ENCODE measurements at places on chromosomes 3 and 15.

GRCh38 chr3:48558493-48559134, 2.0 kb upstream of the PFKFB4 start:
- DNase-seq: no peak

DNA sequence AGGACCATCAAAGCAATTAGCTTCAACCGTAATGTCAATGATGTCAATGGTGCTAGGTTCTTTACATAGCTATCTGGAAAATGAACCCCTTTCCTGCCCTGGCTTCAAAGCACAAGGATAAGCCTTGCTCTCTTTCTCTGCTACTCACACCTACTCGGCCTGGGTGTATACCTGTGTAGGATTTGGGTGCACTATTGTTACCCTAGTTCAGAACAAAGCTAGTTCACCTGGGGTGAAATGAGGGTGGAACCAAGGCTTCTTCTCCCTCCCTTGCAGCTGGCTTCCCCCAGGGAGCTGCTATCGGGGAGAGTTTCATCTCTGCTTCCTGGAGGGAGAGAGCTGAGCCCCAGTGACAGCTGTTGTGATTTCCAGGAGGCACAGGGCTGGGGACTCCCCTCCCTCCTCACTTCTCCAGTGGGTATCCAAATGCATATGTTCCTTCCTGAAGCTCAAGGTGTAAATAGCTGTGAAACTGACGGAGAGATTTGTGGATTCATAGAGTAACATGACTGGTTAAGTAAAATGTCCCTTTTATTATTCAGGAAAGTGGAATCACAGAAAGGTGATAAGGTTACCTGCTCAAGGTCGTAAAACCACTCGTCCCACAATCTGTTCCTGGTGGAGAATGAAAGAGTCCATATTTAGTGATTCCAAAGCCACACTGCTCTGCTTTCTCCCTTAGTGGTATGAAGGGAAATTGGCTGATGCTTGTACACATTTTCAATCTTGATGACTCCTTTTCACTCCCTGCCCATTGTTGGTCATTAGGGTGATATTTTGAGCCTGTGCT, 11.8 kb upstream of the C3orf70 start:
- DNase-seq: no peak

GRCh38 chr3:24062916-24063315, 117.8 kb downstream of the NR1D2 start:
- DNase-seq: no peak

GRCh38 chr3:113008117-113008516, 17.3 kb downstream of the GTPBP8 start:
- DNase-seq: no peak

GRCh38 chr15:58513726-58514336, 82.0 kb downstream of the LIPC start:
- DNase-seq: no peak

DNA sequence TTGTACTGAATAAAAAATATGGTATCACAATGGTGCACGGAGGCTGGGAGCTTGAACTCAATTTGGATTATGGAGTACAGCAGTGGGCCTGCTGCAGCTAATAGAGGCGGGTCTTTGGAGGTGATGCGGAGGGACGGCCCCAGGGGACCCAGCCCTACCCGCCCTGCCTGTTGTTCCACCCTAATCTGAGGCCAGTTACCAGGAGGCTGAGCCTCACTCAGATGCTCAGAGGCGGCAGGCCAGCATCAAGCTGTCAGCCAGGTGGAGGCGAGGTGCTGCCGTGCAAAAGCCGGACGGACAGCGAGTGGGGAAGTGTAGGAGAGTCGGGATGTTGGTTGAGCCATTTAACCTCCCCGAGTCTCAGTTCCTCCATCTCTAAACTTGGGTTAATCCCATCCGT, 218.5 kb upstream of the RGMA start:
- no peak for DNase-seq

- no peak for DNase-seq
Observed at GRCh38 chr3:24259901-24260512, 234.6 kb downstream of the THRB start.

DNA sequence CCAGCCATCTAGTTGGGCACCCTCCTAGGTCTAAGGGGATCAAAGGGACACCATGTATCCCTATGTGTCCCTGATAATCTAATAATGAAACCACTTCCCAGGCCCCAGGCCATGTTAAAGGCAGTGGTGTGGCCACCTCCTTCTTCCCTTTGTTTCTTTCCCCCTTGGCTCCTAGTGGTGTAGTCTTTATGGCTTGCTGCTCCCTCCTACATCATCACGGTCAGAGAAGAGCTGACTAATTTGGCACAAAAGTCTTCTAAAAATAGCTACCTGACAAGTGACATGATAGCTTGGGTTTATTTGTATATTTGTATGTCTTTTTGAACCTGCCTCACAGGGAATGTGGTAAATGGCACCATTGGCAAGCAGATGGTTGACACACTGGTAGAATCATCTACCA, 131.0 kb upstream of the CHRM5 start:
- no peak for DNase-seq

DNA sequence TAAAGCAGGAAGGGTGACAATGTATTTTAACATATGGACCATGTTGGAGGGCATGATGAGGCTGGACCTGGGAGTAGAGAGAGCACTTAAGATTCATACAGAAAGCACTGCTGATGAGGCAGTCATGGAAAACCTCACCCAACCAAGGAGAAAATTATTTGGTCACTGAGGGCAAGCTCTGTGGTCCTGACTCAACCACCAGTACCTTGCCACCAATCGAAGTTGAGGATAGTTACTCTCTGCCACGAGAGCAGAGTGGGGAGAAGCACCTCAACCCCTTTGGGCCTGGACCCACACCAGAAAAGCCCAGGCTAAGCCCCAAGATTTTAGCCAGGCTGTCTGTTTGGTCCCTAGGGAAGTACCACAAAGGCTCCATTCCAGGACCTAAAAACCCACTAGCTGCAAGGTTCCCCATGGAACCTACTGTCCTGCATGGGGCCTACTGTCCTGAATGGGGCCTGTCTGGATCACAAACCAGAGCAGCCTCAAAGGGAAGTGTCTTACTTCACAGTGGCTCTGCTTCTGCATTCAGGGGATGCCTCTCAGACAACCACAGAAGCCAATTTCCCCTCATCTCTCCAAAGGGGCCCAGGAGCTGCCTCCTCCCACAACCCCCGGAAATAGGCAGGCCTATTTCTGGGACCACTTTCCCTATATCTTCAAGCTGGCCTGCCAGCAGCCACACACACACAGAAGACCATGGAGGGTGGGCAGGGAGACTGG, 4.2 kb downstream of the CCDC71 start:
- no peak for DNase-seq

DNA sequence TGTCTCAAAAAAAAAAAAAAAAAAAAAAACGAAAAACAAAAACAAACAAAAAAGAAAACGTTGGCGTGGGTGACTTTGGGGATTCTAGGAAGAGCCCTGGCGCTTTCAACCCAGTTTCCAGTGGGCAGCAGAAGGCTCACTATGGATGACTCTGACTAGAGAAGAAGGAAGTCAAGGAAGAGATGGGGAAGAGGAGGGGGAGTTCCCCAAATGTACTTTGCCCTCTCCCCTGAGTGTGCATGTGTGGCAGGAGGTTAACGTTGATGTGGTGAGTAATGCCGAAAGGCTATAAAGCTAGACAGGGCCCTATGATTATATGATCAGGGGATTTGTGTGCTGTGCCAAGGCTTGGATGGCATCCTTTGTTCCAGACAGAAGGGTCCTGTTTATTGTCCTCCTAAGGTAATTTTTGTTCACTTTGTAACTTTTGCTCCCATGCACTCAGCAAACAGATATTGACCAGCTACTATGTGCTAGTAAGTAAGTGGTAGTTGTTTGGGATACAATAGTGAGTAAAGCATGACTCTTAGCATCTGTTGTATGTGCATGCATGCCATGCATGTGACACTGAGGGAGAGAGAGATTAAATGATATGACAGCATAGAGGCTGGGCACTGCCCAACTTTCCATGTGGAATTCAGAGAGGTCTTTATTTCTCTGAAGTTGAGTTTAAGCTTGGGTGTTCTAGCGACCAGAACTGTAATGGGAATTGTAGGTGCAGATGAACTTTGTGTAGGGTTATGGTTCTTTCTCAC, 750 bp upstream of the HHLA2 start:
- no peak for DNase-seq

GRCh38 chr15:89105147-89105546, 16.9 kb downstream of the ABHD2 start:
- no peak for DNase-seq

DNA sequence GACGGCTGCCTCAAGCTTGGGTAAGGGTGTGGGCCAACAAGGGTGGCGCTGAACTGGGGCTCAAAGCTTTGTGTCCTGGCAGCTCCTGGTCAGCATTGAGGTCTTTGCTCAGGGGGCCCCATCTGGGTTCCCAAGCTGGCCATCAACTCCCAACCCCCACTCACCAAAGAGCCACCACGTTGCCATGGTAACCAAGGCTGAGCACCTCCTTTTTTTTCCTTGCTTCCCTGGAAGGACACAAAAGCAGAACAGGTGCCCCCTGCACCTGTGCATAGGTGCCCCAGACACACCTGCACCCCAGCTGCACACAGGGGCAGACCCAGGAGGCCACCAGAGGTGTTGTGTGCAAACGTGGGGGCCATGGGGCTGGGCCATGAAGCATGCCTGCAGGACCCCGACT, 16.5 kb downstream of the UROC1 start:
- no peak for DNase-seq

DNA sequence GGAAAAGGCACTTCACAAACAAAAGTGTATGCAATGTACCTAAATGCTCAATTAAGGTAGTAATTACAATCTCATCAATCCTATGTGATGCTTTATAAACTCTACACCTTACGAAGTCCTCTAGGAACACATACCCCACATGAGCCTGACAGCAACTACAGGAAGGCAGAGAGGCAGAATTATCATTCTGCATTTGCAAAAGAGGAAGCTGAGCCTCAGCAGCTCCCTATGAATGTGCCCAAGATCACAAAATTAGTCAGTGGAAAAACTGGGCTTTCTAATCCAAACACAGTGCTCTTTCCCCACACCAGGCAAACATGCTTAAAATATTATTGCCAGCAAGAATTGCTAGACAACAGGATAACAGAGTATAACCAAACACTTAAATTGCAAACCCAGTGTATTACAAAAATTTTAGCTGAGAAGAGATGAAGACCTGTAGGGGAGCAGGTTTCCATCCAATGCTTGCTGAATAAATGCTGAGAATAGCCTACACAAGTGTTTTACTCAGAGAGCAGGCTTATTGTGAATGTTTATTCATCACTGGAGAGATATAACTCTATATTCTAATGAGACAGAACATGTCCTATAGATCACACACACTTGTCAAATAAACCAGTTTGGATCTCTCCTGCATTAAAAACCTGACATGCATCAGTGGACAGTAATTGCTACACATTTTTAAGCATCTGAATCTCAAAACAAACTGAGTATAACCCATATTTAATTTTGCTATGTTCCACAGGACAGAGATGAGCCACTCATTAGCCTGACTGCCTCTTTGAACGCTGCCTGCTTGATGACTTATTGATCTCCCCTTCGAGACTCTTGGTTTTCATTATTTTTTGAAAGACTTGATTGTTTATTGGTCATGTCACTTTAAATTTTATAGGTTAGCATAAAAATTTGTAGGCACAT, 62.2 kb downstream of the PLCH1 start:
- DNase-seq: no peak

DNA sequence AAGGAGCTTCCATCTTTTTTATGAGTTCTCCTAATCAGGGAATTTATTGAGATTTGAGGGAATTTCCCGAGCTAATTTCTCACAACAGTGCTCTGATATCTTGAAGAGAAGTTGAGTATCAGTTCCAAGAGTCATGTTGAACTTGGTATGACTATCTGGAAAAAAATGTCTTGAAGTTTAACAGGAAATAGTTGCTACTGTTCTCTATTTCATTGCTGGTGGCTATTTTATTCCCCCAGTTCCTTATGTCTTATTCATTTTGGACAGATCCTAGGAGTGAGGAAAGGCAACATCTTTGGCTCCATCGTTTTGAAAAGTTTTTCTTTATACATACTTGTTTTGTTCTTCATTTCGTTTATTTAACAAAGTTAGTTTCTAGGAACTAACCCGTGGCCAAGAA, 307.8 kb upstream of the AGTR1 start:
- no peak for DNase-seq

GRCh38 chr3:11690863-11691766, 47.4 kb upstream of the VGLL4 start:
- no peak for DNase-seq

DNA sequence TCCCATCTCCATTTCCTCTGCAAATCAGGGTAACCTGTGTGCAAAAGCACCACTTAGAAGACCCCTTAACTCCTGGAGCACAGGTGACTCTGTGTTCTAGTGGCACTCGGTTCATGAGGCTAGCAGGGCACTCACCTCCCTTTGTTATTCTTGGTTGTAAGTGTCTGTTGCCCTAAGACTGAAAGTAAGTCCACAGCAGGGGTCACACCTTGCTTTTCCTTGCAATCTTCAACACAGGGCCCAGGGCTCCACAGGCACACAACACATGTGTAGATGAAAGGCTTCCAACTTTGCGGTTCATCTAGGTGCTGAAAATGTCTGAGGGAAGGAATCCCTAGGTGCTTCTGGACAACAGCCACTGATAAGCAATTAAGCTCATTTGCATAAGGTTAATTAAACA, 2.9 kb downstream of the RNU6-1 start:
- no peak for DNase-seq

DNA sequence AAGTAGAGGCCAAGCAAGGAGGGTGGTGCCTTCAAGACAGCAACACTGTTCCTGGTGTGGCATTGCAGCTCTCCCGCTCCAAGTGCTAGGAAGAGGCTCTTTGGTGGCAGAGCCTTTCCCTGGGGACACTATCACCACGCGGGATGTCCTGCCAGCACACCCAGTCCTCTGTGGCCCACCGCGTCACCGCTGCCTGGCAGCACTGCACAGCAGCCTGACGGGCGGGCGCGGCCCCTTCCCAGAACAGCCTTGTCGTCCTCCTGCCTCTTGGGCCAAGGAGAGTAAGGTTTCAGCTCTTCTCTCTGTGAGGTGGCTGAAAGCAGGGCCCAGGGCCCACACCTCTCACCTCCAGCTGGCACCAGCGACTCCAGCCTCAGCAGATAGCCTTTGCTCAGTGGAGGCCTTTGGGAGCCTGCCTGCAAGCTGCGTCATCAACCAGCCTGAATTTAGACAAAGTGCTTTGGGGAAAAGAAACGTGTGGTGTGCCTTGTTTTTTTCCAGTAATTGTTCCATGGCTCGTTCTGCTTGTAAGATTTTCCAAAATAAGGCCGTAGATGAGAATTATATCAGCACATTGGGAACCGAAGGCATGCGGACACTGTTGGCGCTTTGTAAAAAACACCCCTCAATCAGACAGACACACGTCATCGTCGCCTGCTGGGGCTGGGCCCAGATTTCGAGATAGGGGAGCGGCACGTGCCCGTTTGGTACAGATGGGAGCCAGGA, 65.0 kb downstream of the AAGAB start:
- no peak for DNase-seq

DNA sequence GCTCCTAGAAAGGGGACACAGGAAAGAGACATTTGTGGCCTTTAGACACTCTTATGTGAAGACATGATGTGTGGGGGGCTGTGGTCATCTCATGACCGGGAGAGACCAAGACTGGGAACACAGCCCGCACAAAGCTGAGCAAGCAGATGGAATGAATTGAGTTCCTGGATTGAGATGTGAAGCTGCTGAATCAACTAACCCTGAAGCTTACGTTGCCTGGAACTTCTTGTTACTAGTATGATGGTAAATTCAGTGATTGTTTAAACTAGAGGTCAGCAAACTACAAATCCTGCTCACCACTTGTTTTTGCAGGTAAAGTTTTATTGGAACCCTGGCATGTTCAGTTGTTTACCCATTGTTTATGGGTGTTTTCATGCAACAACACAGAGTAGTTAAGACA, 83.4 kb upstream of the BHLHE40 start:
- DNase-seq: no peak

GRCh38 chr3:98613616-98614015, 20.2 kb upstream of the CPOX start:
- no peak for DNase-seq

All from DMS79 (cell line).